ENCODE measurements at places on chromosomes 11 and 22.

DNA sequence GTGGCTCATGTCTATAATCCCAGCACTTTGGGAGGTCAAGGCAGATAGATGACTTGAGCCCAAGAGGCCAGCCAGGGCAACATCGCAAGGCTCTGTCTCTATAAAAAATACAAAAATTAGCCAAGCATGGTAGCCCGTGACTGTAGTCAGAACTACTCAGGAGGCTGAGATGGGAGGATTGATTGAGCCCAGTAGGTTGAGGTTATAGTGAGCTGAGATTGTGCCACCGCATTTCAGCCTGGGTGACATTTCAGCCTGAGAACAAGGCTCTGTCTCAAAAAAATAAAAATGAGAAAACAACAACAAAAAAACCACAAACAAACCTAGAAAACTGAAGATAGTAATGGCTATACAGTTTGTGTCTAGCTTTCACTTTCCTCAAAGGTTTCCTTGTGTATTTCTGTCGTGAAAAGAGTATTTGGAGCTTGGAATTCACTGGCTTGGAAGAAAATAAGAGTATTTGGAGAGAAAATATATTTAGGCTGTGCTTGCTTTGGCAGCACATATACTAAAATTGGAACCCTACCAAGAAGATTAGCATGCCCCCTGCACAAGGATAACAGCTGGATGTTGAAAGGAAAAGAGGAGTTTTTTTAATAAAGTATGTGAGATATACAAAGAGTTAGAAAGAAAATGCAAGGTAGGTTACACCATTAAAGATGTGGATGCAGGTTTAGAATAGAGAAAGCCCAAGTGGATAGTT lies 3.9 kb upstream of the BIRC3 start:
- DNase-seq = no peak

DNA sequence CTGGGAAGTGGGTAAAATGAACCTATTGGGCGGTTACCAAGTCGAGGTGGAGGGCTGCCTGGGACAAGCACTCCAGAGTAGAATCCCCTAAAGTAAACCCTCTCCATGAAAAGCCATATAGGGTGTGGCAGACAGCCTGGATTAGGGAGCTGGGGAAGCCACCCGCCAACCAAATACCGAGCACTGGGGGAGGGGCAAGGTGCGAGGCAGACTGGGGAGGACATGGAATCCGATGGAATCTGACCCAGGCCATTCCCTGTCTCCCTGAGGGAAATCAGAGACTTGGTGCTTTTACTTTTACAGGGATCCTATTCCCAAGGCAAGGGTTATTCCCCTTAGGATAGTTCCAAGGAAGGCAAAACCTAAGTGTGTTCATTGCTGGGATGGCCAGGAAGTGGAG lies 130.9 kb upstream of the HSD17B12 start:
- no peak for DNase-seq

DNA sequence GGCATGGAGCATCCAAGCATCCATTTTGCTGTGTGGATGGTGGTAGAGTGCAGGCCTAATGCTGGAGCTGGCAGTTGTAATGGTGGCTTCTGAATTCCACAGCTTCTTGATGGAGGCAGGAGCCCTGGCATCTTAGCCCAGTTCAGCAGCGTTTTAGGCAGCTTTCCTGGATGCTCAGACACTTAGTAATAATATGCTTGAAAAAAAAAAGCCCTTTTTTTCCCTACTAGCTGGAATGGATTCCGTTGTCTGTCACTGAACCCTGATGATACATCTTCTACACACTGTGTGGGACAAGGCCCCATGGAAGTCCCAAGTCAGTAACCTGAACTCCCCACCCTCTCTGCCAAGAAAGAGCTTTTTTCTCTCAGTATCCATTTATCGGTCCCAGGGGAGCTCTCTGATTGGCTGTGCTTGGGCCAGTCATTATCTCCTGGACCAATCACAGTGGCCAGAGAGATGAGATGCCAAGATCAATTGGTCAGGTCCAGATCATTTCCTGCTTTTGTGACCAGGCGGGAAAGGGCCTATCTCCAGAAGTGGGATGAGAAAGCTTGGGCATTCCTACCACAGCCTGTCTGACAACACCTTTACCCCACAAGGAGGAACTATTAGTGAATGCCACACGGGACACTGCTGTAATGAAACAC lies 34.2 kb downstream of the MCM5 start:
- no peak for DNase-seq

DNA sequence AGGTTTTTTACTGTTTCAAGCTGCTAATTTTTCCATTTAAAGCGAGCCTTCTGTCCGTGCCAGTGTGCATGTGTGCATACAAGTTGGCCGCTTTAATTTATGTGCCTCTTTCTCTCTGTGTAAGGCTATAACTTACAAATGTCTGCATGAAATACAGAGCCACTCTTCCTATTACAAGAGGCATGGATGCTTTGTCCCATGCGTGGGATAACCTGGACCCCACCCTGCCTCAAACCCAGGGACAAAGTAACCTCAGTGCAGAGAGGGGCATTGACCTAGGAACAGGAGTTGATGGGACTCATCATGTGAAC lies 28.8 kb downstream of the PKNOX2 start:
- DNase-seq = no peak

DNA sequence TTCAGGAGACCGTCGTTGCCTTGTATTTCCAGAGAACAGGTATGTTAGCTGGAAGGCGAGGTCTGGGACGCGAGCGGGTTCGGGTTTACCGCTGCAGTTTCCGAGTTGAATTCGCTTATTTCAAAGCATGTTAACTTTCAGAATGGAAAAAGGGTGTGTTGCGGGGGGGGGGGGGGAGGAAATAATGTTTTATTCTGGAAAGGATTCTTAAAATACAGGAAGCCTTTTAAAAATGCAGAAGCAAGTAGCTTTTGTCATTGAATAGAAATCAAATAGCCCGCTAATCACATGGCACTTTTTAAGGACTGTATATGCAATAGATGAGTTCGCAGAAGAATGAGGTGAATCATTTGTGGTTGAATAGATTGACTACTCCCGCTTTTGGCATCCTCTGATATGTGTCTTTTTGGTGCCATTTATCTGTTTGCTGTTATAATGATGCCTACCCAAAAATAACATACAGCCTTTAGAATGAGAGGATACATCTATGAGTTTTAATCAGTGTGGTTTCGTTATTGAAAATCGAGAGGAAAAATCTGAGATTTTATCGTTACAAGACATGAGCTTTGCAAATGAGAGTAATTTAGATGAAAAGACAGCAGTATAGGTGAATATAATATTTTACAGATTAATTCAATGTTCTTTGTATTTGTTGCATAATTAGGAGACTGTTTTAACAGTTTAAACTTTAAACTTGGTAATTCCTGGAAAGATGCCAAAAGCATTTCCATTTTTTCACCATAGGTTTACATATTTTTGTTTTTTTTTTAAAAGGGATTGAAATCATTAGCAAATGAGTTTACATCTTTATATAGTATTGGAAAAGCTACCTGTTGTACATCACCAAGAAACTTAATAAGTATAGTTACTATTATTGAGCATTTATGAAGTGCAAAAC lies 1.7 kb downstream of the PDE3B start:
- DNase-seq = no peak

DNA sequence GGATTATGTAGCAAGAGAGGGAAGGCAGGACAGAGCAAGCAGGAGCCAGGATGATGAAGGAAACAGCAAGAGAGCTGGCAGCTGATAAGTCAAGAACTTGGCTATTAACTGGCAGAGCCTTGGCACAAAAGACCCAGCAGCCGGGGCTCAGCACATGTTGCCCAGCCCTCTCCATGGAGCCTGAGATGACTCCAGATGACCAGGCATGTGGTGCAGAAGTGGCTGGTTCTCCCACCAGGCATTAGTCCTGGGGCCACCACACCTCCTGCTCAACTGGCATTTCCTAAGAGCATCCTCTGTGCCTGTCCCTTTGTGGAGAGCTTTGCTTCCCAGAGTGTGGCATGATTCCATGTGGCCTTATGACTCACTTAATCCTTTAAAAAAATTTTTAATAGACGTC lies 522.6 kb downstream of the MN1 start:
- no peak for DNase-seq

- no peak for DNase-seq
These were observed 52.2 kb downstream of the NFAM1 start for GRCh38 chr22:42379966-42380537.

GRCh38 chr11:80519596-80520506 lies 1079.0 kb upstream of the TENM4 start:
- no peak for DNase-seq

GRCh38 chr11:19306179-19306944 lies 65.6 kb upstream of the E2F8 start:
- DNase-seq = no peak

GRCh38 chr11:36818410-36818809 lies 220.4 kb upstream of the RAG2 start:
- DNase-seq = peak; percentile 25

- no peak for DNase-seq
These were observed 24.6 kb upstream of the FAT3 start for GRCh38 chr11:92199991-92200390.

DNA sequence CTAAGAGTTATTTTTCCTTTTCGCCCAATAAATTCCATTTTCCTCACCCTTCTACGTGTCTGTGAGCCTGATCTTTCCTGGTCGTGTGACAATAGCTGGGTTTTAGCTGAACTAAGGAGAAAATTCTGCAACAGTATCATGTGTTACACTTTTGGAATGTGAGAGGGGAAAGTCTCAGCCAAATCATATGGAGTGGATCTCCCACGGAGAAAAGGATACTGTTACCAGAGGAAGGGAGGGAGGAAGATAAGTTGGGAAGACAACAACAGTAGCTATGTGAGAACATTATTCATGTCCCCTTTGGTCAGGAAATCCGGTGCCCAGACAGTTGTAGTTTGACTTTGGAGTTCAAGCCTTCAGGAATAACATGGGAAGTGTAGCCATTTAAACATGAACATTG lies 584.0 kb upstream of the RAG2 start:
- no peak for DNase-seq

- DNase-seq = no peak
These were observed 121.3 kb downstream of the APOL5 start for GRCh38 chr22:35838855-35839576.

Data from iPS DF 6.9 (cell line).